ENCODE measurements at places on chromosomes 1 and 21. TPM values are rescaled to one million over a fixed set of nuclear protein-coding genes. Genes with fewer than 3 reads are reported as not detected.
A peak's percentile ranks its signal among the peaks of the same experiment; 100 is the strongest.

GRCh38 chr1:87362063-87362833, 33.6 kb downstream of the LMO4 start:
- no peak for DNase-seq

DNA sequence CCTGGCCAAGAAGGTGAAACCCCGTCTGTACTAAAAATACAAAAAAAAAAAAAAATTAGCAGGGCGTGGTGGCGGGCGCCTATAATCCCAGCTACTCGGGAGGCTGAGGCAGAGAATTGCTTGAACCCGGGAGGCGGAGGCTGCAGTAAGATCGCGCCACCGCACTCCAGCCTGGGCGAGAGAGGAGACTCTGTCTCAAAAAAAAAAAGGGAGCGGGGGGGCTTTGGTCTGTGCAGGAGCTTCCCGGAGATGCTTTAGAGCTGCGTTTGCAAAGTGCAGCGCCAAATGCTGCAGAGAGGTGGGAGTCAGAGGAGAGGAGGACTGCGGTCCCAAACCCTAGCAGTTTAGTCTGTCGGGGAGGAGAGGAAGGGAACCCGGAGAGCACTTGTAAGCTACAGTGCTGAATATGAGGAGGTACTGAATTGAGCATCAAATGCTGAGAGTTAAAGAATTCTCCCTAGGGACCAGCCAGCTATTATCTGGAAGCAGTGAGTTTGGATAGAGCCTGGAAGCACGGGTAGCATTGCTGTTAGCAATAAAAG, 569 bp downstream of the FALEC start:
- DNase-seq = no peak

GRCh38 chr21:31543191-31543590, 116.3 kb upstream of the SOD1 start:
- DNase-seq = no peak

GRCh38 chr1:43968348-43968948, 1.4 kb upstream of the DPH2 start:
- DNase-seq = no peak

DNA sequence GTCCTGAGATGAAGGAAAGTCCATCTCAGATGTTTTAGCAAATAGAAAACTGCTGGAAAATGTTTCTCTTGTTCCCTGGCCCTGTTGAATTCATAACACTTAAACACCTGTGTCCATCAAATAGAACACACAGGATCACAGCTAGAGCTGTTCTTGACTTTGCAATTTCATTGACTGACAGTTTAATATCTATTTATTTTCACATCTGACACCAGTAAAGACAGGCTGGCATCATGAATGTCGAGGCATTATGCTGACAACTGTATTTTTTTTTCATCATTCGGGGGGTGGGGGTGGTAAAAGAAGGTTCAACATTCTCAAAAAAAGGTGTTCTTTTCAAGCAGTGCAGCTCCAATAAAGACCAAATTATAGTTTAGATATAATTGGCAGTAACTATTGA, 591.2 kb upstream of the PTBP2 start:
- DNase-seq = no peak

DNA sequence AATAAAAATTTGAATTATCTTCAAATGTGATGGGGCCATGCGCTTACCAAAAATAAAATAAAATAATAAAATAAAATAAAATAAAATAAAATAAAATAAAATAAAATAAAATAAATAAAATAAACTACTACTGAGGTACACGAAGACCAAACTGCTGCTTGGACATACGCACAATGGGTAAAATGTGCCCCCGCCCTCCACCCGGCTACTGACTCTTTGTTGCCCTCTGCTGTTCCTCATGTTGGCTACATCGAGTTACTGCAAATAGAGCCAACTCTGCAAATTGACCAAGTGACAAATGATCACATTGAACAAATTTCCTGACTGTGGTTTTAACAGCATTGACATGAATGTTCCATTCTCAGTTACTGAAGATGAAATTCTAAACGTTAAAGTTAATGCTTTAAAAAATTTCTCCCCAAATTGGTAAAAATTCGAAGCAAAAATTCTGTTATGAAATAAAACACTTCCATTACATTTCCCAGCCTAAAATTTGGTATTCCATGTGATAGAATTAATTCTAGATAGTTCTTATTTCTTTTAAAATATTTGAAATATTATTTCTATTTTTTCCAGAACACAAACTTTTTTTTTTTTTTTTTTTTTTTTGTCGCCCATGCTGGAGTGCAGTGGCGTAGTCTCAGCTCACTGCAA, 18.8 kb upstream of the MAP1LC3C start:
- no peak for DNase-seq

- no peak for DNase-seq
Observed at GRCh38 chr1:54053745-54054437, 483 bp downstream of the TCEANC2 start.

GRCh38 chr21:45962531-45963231, 18.9 kb upstream of the COL6A1 start:
- DNase-seq = no peak

DNA sequence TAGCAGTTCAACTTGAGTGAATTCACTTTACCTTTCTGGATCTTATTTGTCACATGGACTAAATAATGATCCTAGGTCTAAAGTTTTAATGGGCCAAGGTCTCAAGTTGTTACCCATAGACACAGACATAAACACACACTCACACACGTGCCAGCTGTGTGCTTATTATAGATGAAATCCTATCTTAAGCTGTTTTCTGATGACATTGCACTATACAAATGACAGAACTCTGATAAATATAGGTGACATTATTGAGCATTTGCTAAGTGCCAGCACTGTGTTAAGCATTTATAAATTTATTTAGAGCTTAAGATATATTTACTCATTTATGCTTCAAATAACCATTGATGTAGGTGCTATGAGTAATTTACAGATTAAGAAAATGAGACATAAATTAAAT, 474.4 kb upstream of the NR5A2 start:
- no peak for DNase-seq

DNA sequence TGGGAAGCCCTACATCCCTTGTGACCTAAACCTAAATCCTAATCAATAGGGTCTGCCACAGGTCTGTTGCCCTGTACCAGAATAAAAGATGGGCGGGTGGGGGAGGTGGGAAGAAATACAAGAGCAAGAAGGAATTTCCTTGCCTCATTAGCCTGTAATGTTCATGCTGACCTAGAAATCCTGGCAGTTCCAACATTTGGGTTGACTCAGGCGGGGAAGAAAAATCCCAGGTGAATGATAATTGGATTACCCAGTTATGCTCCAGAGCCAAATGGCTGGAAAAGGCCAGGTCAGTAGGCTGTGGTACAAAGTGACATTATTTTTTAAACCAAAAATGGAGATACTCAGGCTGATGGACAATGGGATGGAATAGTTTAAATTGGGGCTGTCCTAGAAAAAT, 27.3 kb upstream of the A3GALT2 start:
- DNase-seq = no peak

DNA sequence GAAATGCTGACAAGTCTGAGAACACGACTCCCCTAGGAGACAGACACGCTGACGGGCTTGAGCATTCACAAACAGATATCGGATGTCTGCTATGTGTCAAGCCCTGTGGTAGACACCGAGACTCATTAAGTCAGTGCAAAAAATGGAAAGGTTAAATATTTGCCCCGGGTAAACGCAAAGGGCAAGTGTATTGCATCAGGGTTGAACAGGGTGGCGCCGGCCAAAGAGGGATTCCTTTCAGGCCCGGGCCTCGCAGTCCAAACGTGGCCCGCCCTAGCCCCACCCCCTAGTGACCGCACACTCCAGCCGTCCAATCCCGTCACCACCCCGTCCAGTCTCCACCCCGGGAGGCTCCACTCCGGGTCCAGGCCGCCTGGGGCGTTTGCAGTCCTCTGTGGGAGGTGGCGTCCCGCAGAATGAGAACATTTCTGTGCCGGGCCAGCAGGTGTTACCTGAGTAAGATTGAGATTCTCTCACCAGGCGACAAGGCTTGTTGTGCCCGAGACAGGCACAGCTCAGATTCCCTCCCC, 16.3 kb upstream of the TMEM9 start:
- peak; percentile 86 for DNase-seq

DNA sequence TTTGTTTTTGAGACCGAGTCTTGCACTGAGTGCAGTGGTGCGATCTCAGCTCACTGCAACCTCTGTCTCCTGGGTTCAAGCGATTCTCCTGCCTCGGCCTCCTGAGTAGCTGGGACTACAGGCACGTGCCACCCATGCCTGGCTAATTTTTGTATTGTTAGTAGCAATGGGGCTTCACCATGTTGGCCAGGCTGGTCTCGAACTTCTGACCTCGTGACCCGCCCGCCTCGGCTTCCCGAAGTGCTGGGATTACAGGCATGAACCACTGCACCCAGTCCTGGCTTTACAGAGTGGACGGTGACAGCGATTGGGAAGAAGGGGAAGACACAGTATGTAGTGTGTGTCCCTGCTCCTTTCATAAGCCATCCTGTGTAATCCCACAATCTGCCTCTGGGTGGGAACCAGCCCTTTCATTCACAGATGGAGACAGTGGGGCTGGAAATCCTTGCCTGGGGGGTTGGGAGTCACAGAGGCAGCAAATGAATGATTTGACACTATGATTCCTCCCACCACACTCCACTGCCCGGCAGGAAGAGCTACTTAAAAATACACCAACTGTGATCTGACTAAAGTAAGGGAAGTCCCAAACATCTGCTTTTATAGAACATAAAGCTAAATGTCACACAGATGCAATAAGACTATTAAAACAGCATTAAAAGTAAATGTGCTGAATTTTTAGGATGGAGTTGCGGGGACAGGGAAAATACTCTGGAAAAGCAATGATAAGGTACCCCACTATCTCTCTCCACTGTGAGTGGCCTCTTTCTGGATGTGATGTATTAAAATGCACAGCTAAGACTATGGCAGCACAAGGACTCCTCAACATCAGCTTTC, 4.5 kb downstream of the PARP1 start:
- DNase-seq = no peak

DNA sequence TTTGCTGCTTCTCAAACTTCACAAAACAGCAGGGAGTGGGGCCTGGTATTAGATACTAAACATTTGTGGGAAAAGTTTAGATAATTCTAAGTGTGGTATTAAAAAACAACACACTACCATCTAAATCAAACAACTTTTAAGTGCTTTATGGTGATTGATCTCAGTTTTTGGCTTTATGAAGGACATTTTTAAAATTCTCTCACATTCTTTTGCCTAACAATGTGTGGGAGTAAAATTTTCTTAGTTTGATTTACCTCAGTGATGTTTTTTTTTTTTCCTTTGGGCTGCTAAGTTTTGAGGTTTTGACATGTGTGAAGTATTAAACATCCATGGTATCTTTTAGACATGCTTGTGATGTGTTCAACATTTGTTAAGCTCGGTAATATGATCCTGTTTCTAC, 116.2 kb downstream of the DISP1 start:
- DNase-seq = no peak

GRCh38 chr1:37169241-37169640, 134.9 kb upstream of the GRIK3 start:
- DNase-seq = no peak

DNA sequence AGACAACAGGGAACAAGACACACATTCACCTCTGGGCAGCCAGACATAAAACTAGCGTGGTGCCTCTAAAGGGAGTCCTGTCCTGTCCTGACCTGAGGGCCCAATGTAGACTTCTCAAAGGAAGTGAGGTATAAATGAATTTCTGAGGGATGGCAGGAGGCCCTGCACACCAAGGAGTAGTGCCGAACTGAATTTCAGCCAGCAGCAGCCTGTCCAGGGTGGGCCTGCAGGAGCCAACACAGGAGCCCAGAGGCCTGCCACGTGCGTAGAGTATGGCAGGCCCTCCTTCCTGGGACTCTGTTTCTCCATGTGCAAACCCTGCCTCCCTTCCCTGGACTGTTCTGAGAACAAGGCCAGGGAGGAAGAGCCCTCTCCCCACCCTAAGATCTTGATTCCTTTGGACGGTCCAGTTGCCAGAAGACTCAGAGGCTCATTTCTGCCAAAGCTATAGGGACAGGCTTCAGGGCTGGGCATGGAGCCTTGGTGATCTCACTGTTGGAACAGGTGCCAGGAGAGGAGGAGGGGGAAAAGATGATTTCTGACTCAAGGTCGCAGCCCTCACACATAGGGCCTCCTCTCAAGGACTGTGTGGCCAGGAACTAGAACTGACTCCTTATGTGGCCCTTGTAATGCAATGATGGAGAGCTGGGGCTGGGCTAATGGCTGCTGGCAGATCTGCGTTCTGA, 1.8 kb upstream of the FABP3 start:
- DNase-seq = no peak

- no peak for DNase-seq
Observed at GRCh38 chr1:61337441-61337951, 255.1 kb downstream of the NFIA start.

- no peak for DNase-seq
Observed at GRCh38 chr1:226706684-226707083, 32.4 kb downstream of the ITPKB start.

GRCh38 chr1:75727571-75727970, 3.1 kb downstream of the ACADM start:
- no peak for DNase-seq

TIPRL gene
- 55.3 TPM for polyA plus RNA-seq

FPGT gene
- polyA plus RNA-seq = 33.2 TPM

RSBN1 gene
- 28.3 TPM for polyA plus RNA-seq

SV2A gene
- polyA plus RNA-seq = 7.9 TPM

TBX19 gene
- 2.6 TPM for polyA plus RNA-seq

OXCT2 gene
- 0.22 TPM for polyA plus RNA-seq

A3GALT2 gene
- 0.17 TPM for polyA plus RNA-seq

KCNE2 gene
- 1.6 TPM for polyA plus RNA-seq

ECM1 gene
- polyA plus RNA-seq = 14.5 TPM

SPATA45 gene
- 0.59 TPM for polyA plus RNA-seq
